ENCODE measurements at places on chromosomes 4 and X.

- DNase-seq, result no peak
Measured at GRCh38 chr4:45199736-45200135, 473.4 kb upstream of the GNPDA2 start.

GRCh38 chr4:7909463-7910262 lies 30.0 kb downstream of the AFAP1 start:
- DNase-seq, result no peak

GRCh38 chr4:6079965-6080364 lies 61.7 kb upstream of the C4orf50 start:
- no peak for DNase-seq

DNA sequence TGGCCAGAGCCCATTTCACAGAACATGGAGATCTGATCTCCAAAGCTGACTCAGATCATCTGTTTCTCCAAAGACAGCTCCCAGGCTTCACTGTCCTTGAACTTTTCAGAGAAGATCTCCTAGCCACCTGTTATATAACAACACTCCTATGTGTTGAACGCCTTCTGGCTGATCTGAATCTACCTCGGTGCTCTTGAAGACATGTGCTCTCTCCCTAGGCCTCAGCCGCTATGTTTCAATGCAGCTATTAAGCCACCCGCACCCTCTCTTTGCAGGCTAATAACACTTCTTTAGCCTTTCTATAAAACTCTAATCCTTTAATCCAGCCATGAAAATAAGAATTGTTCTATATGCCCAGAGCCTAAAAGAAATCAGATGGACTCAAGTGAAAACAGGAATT lies 34.9 kb downstream of the SEL1L3 start:
- no peak for DNase-seq

DNA sequence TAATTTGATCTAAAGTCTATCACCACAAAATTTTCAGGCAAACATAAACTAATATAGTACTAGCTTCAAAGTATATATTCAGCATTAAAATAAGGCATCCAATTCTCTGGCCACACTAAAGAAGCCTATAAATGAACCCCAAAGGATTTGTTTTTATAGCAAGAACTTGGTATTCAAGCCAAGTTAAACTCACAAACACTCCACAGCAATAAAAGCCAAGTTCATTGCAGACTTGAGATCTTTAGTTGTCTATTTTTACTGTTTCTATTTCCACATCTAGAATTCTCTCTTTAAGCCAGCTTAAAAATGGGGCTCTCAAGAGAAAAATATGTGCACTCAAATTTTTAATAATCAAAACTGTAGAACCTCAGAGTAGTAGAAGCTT lies 51.1 kb downstream of the WDFY3 start:
- no peak for DNase-seq

DNA sequence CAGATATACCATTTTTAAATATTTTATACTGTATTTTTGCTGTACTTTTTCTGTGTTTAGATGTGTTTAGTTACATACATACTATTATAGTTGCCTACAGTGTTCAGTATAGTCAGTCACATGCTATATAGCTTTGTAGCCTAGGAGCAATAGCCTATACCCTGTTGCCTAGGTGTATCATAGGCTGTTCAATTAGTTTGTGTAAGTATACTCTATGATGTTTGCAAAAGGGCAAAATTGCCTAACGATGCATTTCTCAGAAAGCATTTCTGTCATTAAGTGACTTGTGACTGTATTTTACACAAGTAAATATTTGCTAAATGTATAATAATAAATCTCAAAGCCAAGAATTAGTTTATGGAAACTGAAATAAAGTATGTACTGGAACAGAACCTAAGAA lies 9.5 kb downstream of the ETFDH start:
- no peak for DNase-seq

- DNase-seq, result no peak
Measured at GRCh38 chr4:80614319-80614718, 278.8 kb downstream of the CFAP299 start.

- no peak for DNase-seq
Measured at GRCh38 chr4:112589206-112589605, 47.5 kb downstream of the ZGRF1 start.

DNA sequence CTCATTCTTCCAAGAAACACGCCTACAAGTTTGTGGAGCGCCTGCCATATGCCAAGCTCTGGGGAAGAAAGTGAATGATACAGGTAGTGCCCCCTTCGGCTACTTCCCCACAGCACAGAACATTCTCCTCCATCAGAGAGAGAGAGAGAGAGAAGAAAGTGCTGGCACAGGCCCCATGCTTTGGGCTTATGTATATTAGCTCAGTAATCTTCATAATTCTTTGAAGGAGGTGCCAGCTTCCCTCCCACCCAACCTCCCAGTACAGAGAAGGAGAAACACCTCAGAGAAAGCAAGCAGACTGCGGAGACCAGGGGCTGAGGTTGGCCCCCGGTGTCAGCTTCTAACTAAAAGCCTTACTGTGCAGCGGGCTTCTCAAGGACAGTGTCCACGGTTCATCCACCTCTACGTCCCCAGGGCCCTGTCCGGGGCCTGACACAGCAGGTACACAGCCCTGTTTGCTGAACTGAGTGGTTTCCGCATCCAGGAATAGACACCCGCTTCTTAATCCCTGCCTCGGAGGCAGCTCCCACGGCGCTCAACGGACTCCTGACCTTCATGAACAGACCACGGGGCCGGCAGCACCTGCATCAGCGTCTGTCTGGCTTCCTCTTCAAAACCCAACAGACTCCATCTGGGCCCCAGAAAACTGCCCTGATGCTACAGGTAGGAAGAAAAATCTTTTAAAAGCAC lies 50.2 kb downstream of the JAKMIP1 start:
- DNase-seq, result no peak

GRCh38 chr4:7515390-7515902 lies 80.7 kb upstream of the PSAPL1 start:
- DNase-seq, result no peak

- no peak for DNase-seq
Measured at GRCh38 chr4:16844816-16845586, 53.4 kb downstream of the LDB2 start.

- no peak for DNase-seq
Measured at GRCh38 chr4:5096261-5096660, 45.0 kb downstream of the STK32B start.

GRCh38 chr4:101418055-101418454 lies 70.7 kb upstream of the PPP3CA start:
- DNase-seq, result no peak

GRCh38 chrX:120452131-120452530 lies 17.0 kb downstream of the LAMP2 start:
- DNase-seq, result no peak

DNA sequence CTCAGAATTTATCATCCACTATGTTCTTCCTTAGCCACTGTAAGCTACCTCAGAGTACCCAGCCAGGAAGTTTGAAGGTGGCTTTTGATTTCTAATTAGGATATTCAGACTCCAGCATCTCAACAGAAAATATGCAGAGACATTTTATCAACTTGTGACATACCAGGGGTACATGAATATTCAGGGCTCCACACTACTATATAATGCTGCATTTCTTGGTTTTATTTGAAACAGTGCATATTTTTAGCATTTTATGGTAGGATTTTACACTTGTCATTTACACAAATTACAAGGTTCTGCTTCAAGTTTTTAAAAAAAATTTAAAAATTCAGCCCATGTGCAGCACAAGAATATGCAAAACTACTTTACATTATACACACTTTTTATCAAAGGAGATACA lies 124.7 kb downstream of the UBE2K start:
- DNase-seq, result no peak

GRCh38 chrX:153725039-153725831 lies 579 bp downstream of the ABCD1 start:
- no peak for DNase-seq

DNA sequence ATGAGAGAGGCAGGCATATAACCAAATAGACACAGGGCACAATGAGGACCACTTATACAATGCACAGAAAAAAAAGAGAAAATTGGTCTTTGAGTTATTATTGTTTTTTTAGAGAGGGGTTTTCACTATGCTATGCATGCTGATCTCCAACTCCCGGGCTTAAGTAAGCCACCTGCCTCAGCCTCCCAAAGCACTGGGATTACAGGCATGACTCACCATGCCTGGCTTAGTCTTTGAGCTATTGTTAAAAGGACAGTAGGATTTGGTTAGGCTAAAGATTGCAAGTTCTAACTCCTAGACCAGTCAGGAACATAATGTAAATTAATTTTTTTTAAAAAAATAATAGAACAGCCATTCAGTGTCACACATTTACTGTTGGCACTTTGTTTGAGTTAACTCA lies 340.1 kb downstream of the GPAT3 start:
- DNase-seq, result no peak

DNA sequence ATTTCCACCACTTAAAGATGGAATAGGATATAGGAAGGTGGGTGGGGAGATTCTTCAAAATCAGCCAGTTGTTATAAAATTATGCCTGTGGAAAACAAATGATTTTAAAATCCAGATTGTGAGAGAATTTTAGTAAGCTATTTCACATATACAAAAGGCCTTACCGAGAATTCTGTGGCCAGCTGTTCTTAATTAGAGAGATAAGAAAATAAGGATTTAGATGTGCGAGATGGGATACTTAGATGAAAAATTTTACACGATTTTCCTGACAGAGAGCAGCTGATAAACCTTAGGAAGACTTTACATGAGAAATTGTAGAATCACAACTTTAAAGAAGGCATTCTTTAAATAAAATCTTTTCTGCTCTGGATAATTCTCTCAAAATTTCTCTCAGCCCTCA lies 94.5 kb upstream of the IQCM start:
- no peak for DNase-seq

DNA sequence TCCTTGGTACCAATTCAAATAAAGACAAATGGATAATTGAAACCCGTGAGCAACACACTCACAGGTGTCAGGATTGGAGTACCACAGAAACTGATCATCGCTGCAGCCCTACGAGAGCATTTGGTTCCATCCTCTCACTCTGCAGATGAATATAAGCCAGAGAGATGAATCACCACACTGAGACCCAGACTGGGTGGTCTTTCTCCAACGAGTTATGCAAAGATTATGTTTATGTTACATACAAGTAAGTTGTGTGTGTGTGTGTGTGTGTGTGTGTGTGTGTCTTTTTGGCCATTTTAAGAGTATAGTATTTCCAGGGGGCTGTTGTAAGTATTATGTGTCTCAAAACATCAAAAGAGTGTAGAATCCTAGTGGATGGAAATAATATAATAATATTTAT lies 329.5 kb upstream of the ZFP42 start:
- DNase-seq, result no peak

DNA sequence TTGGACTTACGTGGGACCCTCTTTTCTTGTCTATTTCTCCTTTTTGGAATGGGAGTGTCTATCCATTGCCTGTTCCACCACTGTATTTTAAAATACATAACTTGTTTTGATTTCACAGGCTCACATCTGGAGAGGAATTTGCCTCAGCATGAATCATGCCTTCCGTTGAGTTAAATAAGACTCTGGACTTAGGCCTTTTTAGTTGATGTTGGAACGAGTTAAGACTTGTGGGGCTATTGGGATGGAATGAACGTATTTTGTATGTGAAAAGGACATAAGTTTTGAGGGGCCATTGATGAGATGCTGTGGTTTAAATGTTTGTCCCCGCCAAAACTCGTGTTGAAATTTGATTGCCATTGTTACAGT lies 66.2 kb downstream of the BEX3 start:
- DNase-seq, result no peak

GRCh38 chr4:95411371-95412088 lies 137.2 kb downstream of the UNC5C start:
- no peak for DNase-seq

GRCh38 chr4:9933184-9933583 lies 88.1 kb downstream of the SLC2A9 start:
- no peak for DNase-seq

- no peak for DNase-seq
Measured at GRCh38 chr4:166039822-166040221, 166.8 kb downstream of the TLL1 start.

DNA sequence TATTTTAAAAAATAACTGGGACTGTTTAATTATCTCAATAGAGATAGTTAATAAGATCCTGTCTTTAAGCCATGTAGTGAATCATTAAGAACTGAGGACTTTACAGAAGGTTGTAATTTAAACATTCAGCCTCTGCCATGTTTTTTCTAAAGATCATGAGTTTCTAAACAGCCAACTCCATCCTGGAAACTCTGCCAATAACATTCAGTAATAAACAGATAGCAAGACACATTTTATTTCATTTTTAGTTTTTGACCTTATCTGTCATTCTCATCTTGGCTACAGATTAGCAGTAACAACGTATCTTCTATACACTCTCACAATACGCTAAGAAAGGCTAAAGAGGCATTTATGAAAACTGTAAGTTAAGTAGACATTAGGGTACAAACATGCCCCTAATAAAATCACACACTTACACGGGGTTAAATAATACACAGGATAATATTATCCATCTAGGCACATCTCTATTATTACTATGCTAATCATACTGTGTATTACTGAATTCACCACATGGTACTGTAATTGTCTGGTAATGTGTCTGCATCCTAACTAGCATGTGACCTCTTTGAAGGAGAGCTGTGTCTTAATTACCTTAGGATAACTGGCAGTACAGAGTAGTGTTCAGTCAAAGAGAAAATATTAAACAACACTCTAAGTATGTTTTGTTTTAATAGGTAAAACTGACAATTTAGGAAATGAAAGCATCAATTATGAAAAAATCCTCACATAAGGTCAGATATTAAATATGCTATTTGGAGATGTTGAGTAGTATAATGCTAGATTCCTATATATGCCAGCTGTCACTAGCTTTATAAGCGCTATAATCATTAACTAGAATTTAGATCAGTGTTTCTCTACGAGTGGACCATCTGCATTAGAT lies 122.4 kb upstream of the NAP1L5 start:
- DNase-seq, result no peak

GRCh38 chr4:80619070-80619674 lies 283.6 kb downstream of the CFAP299 start:
- DNase-seq, result no peak

DNA sequence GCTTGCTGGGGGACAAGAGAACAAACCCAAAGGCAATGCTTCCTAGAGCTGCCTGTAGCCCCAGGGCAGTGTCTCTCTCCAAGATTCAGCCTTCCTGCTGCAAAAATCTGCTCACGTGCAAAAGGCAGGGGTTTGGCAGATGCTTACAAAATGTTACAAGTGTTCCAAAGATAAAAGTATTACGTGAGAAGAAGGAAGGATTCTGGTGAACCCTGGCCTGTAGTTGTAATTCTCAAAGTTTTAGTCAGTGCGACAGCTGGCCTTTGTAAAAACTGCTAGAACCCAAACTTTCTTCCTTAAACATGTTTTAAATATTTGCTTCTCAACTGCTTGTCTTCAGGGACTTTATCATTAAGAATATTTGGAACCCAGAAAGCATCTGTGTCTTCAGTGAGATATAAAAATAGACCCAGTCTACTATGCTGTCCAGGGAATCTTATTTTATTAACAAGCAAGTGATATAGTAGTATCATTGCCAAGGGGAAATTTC lies 232.3 kb downstream of the FRMPD4 start:
- DNase-seq, result no peak

GRCh38 chr4:26407476-26407875 lies 82.8 kb downstream of the CCKAR start:
- no peak for DNase-seq

DNA sequence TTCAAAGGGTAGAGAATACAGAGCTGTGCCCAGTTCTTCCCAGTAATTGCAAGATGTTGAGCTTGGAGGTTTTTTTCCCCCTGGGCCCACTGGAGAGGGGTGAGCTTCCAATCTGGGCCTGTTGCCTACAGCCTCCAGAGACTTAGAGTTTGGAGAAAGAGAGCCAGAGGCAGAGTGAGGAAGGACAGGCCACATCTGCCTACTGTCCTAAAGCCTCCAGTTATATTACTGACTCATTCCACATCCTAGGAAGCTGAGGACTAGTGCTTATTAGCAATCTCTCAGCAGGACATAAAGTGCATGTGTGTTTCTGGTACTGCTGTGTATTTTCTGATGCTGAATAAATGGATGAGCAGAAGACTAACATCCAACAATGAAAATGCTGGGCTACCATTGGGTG lies 181.0 kb upstream of the MAMLD1 start:
- no peak for DNase-seq
